ENCODE measurements at places on chromosomes 5 and 9.

- DNase-seq: no peak
Observed at GRCh38 chr5:100779669-100780375, 123.3 kb downstream of the ST8SIA4 start.

DNA sequence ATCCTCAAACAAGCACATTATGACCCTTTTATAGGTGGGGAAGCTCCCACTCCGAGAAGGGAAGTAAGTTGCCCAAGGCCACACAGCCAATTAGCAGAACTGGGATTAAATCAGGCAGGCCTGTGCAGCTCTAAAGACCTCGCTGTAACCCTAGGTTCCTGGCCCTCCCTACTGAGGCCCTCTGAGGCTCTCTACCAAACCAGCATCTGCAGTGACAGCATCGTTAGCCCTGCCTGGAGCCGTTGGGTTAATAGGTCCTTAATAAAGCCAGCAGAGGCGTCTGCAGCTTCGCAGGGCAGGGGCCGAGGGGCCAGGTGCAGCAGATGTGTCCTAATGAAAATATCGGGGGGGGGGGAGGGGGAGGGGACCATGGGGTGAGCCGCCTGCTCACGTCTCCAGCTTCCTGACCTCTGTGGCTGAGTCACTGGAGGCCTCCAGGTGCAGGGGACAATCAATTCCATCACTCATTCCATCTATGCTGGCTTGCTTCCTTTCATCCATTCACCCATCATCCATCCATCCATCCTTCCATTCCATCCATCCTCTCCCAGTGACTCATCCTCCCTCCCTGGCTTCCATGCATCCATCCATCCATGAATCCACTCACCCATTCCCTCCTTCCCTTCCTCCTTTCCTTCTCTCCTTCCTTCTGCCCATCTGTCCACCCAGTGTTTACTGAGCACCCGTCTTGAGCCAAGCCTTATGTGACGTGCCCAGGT, 203.9 kb downstream of the C9orf50 start:
- DNase-seq: no peak

DNA sequence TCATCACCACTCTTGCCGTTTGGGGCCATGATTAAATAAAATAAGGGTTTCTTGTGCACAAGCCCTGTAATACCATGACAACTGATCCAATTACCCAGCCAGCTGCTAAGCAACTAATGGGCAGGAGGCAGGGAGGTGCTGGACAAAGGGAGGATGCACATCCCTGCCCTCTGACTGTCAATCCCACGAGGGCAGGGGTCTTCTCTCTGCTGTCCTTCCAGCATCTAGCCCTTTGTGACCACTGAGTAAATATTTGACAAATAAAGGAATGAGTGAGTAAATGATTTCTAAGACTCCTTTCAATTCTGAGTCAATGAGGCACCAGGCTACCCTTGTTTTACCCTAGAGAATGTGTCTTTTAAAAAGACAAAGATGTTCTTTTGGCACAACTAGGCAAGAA, 247.1 kb downstream of the SYK start:
- no peak for DNase-seq

GRCh38 chr9:93254061-93254481, 70.1 kb downstream of the WNK2 start:
- DNase-seq: peak; percentile 30

GRCh38 chr5:79130781-79131180, 19.2 kb downstream of the BHMT start:
- no peak for DNase-seq

DNA sequence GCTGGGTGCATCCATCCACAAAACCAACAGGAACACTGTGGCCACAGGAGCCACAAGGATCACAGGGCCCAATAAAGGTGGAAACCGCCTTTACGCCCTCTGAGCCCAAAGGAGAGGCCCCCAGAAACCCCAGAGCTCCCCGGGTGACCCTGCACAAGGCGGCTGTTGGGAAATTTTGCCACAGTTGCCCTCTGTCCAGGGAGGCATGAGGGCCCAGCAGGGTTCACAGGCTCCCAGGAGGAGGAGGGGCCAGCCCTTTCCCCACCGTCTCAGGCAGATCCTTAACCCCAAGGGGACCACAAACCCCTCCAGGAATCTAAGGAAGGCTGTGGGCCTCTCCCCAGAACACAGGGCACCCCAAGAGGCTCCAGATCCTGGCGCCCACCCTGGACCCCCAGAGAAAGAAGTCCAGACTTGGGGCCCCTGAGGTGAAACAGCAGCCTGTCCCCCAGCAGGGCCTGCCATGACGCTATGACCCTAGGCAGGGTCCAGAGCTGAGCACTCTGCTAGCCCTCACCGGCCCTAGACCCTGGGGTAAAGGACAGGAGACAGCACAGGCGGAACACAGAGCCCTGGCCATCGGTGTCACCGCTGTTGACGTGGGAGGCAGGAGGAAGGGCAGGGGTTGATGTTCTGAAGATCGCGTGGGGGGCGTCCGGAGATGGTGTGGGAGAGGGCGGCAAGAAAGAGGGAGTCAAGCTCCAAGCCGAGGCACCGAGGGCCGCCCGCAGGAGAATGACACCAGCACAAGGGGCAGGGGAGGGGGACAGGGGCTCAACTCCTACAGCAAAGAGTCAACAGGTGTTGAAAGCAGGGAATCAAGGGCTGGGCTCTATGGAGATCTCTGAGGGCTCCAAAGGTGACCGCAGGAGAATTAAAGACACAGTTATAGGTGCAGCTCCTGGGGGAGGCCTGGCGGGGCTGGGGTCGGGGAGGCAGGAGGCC, 97.5 kb downstream of the VAV2 start:
- DNase-seq: no peak

GRCh38 chr9:89808076-89808755, 203.4 kb downstream of the GADD45G start:
- no peak for DNase-seq

GRCh38 chr5:39427229-39427628, 2.4 kb upstream of the DAB2 start:
- no peak for DNase-seq

GRCh38 chr9:106693558-106693957, 169.4 kb upstream of the ZNF462 start:
- no peak for DNase-seq

DNA sequence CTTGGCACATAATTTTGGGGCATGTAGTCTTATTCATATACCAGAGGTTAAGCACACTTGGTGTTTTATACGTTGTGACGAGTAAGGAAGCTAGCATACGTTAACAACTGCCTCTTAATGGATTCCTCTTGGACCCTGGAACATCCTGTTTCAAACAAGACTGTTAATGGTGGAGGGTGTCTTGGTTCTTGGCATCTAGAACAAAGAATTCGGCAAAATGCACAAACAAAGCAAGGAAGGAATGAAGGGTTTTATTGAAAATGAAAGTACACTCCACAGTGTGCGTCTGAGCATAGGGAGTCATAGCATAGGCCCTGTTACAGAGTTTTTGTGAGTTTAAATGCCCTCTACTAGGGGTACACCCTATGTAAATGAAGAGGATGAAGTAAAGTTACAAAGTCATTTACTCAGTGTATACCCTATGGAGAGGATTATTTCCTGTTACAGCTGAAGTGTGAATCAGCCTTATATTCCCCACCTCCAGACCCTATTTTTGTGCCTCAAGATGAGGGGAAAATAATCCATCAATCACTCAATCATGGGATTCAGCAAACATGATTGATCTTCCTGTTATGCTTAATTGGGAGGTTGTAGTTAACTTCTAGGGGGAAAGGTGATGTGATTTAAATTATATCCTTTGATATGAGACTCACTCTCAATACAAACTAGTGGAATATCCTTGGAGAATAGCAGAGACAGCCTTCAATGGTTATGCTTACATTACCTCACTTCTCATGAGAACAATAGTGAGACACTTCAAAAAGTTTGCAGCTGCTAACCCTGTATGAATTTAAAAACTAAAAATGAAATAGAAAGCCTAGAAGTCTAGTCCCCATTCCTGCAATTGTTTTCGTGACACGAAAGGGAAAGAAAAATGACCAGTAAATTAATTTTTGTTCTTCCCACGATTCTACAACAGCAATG, 84.9 kb upstream of the MYO10 start:
- DNase-seq: no peak

DNA sequence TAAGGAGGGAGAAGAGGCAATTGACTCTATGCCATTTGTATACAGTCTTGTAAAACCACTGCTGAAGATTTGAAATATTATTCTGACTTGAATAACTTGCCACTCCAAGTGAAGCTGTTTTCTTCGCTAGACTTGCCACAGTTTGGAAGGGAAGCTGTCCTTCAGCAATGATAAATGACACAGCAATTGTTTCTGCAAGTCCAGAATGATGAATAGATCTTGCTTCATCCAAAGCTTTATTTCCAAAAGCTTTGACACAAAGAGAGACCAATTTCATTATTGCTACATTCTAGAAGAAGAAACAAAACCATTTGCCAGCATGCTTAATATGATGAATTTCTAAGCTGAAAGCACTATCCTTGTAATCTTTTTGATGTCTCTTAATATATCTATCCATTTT, 73.7 kb downstream of the ZNF366 start:
- no peak for DNase-seq

DNA sequence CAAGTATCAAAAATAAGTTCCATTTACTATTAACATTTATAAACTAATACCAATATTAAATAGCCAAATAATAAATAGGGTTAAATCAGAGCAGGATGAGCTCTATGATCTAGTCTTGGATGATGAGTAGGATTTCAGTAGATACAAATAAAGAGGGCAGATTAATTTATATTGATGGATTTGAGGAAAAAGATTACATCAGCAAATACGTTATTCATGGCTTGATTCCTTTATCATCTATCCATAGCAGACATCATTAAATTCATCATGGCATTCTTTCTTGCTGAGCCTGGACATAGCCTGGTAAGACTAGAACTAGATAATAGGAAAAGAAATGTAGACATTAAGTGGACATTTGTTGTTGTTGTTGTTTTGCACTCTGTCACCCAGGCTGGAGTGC, 13.4 kb upstream of the MSMP start:
- no peak for DNase-seq

DNA sequence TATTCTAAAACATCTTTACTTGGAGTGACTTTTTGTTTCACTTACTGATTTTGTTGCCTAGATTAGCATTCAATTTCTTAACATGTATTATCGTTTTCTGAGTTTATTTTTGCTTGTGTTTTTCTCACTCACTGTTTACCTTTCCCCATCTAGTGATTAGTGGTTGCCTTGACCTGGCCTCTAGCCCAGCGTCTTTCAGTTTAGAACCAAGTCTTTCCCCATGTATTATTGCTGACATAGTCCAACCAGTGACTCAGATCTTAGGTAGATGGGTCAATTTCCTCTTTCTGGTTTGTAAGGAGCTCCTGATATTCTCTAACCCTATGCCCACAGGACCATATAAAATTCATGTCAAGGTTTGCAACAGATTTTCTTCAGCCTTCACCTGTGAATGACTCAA, 135.5 kb downstream of the PRR16 start:
- no peak for DNase-seq

GRCh38 chr5:124952566-124952965, 206.1 kb upstream of the ZNF608 start:
- DNase-seq: no peak

DNA sequence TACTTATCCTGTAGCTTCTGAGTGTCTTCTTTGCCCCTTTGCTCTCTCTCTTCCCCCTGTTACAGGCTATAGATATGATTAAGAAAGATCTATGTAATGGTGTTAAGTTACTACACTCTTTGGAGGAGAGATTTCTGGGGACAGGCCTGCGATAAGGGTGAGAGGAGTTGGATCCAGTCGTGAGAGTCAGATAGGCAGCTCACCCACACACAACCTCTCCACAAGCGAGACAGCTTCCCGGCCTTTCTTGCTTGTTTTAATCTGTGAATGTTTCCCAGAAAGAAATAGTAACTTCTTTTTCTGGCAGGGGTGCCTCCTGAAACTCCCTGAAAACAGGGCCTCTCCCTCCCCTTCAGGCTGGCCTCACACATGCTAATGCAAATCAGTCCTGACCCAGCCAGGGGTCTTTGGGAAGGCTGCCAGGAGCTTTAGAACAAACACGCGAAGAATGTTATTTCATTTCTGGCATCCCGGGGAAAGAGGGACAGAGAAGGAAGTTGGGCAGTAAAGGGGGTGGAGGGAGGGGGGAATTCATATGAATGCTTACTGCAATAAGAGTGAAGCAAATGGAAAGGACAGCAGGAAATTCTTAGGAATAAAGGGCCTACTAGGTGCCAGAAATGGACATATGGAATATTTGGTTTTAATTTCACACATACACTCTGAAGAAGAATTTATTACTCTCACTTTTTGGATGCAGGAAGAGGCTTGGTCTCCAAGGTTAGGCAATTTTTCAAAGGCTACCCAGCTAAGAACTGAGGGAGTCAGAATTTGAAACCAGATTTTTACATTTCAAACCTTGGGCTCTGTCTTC, 215.8 kb upstream of the TRIM32 start:
- no peak for DNase-seq

DNA sequence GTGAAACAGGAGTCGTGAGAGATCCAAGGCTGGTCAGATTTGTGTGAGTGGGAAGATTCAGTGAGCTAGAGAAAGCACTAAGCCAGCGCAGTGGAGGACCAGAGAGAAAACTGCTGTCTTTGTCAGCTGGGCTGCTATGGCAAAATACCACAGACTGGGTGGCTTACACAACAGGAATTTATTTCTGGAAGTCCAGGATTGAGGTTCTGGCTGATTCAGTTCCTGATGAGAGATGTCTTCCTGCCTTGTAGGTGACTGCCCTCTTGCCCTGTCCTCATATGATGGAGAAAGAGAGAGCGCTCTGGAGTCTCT, 24.2 kb upstream of the ANKRD33B start:
- DNase-seq: no peak

GRCh38 chr9:23581931-23582330, 244.1 kb downstream of the ELAVL2 start:
- no peak for DNase-seq

GRCh38 chr5:89034588-89034987, 151.6 kb upstream of the MEF2C start:
- DNase-seq: no peak

DNA sequence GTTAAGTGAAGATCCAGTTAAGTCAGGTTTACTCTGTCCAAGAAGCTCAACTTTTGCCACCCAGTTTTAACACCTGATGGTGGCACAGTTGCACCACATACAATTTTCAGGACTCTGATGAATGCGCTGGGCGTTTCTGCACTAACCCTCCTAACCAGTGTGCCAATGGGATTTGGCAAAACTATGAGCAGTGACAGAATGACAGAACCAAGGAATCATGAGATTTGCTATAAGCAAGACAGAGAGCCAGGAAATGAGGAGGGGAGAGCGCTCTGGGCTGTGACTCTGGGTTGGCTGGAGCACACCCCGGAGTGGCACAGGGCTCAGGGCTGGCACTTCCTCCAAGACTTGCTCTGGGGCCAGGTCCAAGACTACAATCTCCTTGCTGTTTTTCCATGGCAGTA, 84.1 kb downstream of the SH3PXD2B start:
- DNase-seq: no peak

- no peak for DNase-seq
Observed at GRCh38 chr5:110612794-110613247, 113.7 kb downstream of the TMEM232 start.

DNA sequence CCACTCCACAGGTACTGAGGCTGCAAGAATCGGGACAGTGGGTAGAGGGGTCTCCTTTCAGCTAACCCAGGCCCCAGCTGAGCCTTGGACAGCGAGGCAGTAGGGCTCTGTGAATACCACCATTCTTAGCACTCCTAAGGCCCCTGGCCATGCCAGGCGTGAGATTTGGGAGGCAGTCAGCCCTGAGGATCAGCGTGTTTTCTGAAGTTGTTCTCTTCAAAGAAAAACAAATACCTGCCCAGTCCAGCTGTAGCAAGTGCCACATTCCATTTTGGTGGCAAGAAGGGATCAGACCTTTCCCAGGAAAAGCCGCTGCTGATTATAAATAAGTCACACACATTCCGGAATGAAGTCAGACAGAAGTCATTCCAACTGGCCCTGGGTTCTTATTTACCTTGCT, 47.8 kb downstream of the RALGPS1 start:
- no peak for DNase-seq

Measured in breast epithelium (tissue), 4 donors.